Stimulated activated CD8-positive, alpha-beta memory T cell treated with anti-CD3 and anti-CD28 coated beads, Interleukin-7, amount 100 ng/mL, for 1 hour (primary cell): ENCODE measurements at places on chromosomes 12 and 14.
A peak's percentile ranks its signal among the peaks of the same experiment; 100 is the strongest.

GRCh38 chr14:93535537-93535936, 104.8 kb downstream of the UNC79 start:
- DNase-seq: no peak

- no peak for DNase-seq
Measured at GRCh38 chr12:114220311-114220710, 185.6 kb downstream of the TBX5 start.

GRCh38 chr12:64585104-64585503, 25.2 kb upstream of the RASSF3 start:
- no peak for DNase-seq

DNA sequence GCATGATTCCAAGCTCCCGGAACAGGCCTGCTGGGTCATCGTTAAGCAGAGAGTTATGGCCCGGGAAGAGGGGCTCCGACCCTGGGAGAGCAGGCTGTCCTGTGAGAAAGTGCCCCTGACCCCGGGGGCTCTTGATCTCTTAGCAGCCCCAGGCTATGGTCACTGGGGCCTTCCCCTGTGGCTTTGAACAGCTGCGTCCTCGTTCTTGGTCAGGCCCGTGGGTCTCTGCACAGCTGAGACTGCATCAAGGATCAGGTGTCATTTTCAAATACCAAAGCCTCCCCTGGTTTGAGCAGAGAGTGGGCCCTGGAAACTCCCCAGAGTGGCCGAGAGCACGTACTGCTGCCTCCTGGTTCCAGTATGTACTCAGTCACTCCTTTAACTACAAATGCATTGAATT, 114.8 kb downstream of the ESRRB start:
- no peak for DNase-seq

GRCh38 chr14:100649173-100649519, 61.9 kb upstream of the BEGAIN start:
- no peak for DNase-seq

DNA sequence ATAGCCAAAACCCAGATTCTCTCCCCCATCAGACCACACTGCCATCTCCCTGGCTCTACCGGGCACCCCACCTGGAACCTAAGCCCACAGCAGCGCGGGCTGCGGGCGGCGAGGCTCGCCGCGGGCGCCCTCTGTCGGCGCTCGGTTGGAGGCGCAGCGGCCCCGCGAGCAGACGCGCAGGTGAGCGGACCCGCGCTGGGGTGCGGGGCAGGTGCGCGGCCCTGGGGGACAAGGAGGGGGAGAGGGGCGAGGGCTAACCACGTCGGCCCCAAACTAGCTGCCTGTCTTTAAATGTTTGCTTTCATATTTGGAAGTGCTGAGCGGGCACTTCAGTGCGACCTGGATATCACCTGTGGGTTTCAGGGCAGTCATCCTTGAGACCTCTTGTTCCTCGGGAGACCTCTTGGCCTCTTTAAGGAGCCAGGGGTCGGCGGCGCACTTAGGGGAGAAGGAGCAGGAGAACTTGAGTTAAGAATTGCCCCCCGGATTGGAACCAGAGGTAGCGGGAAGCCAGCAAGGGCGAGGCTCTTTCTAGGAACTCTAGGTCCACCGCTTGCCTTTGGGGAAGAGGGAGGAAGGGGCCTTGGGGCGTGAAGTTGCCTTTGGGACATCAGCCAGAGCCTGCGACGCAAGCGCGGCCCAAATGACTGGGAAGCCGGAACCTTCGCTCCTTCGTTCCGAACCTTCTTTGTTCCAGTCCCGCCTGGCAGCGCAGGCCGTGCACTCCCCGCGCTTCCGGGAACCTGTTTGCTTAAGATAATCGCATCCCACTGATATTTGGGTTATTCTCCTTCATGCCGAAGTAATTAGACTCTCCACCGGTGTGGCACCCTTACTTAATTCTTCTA, 78.7 kb downstream of the NEDD1 start:
- DNase-seq: peak; percentile 4
